ENCODE measurements at places on chromosomes 3 and 15. TPM values are rescaled to one million over a fixed set of nuclear protein-coding genes. Genes with fewer than 3 reads are reported as not detected.

DNA sequence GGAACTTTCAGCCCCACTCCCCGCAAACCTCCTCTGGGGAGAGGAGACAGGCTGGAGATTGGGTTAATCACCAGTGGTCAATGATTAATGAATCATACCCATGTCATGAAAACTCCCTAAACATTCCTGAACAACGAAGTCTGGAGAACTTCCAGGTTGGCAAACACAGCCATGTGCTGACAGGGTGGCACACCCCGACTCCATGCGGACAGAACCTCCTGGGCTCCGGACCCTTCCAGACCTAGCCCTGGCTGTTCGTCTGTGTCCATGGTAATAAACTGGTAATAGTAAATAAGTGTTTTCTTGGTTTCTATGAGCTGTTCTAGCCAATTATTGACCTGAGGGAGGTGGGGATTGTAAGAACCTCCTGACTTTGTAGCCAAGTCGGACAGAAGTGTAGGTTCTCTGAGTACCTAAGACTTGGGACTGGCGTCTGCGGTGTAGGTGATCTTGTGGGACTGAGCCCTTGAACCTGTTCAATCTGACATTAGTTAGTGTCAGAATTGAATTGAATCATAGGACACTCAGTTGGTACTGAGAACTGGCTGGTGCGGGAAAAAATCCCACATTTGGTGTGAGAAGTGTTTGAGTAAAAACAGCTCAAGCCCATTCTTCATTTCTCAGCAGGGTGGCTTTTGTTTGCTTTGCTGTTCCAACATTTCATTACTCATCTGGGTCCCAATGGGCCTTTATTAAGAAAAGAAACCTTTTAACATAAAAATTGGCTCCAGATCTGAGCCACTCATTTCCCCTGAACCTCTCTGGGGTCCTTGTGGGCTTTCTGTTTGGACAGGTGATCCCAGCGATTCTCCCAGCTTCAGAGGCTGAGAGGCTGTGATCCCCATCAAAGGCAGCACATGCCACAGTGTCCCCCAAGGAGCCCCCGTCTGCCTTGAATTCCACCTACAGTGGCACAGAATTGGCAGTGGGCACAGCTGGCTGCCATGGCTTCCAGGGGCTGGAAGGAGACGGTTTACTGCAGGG is 151.0 kb downstream of the TJP1 start:
- H3K36me3 ChIP-seq: no peaks in the 10 kb centered on the region
- no peak overlapping the region for H3K4me3 ChIP-seq
- H3K27me3 ChIP-seq: peaks cover 30% of the 10 kb centered on the region

IL16 gene
- total RNA-seq: 4.2 TPM

- H3K27me3 ChIP-seq: no peaks in the 10 kb centered on the region
- peak overlapping the region; percentile 34 for H3K27ac ChIP-seq
- DNase-seq: peak; percentile 8
- H3K36me3 ChIP-seq: no peaks in the 10 kb centered on the region
- H3K4me3 ChIP-seq: no peak overlapping the region
- H3K4me1 ChIP-seq: no peaks in the 10 kb centered on the region
Measured at GRCh38 chr3:195450731-195451229, 8.0 kb upstream of the ACAP2 start.

GRCh38 chr15:65258375-65259262 is 28.1 kb downstream of the PARP16 start:
- no peak for DNase-seq
- peaks cover 6% of the 10 kb centered on the region for H3K4me1 ChIP-seq
- H3K27ac ChIP-seq: peak overlapping the region; percentile 63
- H3K4me3 ChIP-seq: no peak overlapping the region
- H3K36me3 ChIP-seq: peaks cover 3% of the 10 kb centered on the region
- H3K27me3 ChIP-seq: no peaks in the 10 kb centered on the region

ASB14 gene
- 1.9 TPM for total RNA-seq

DNA sequence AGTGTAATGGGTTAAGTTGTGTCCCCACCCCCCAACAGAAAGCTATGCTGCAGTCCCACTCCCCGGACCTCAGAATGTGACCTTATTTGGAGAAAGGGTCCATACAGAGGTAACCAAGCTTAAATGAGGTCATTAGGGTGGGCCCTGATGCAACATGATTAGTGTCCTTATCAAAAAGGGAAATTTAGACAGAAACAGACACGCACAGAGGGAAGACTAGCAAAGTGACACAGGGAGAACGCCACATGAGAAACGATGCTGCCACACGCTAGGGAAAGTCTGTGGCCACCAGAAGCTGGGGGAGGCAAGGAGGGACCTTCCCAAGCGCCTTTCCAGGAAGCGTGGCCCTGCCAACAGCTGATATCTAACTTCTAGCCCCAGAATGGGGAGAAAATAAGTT is 65.4 kb downstream of the RPN1 start:
- no peaks in the 10 kb centered on the region for H3K36me3 ChIP-seq
- H3K4me3 ChIP-seq: no peak overlapping the region
- H3K27ac ChIP-seq: no peak overlapping the region

CDCP1 gene
- 0.12 TPM for total RNA-seq

GRCh38 chr15:36313021-36313420 is 266.4 kb upstream of the CDIN1 start:
- no peaks in the 10 kb centered on the region for H3K36me3 ChIP-seq
- DNase-seq: no peak
- no peak overlapping the region for H3K4me3 ChIP-seq
- H3K27me3 ChIP-seq: no peaks in the 10 kb centered on the region
- H3K4me1 ChIP-seq: no peaks in the 10 kb centered on the region

RARRES1 gene
- total RNA-seq: 6.2 TPM

FHIT gene
- 5.2 TPM for total RNA-seq

DNA sequence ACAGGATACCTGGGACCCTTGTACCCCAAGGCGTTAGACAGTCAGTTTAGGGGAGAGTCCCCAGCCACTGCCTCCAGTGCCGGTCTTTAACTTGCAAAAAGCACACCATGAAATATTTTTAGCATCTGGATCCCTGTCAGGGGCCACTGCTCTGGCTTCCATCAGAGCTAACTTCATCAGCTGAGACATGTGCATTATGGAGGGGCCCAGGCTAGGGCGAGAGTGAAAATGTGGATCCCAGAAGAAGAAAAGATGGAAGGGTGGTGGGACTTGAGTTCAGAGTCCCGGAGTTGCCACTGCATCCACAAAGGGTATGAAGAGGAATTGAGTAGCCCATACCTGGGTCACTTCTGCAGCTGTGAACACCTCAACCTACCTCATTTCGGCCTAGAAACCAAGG is 23.5 kb upstream of the SPATA12 start:
- DNase-seq: no peak
- no peaks in the 10 kb centered on the region for H3K36me3 ChIP-seq
- H3K27ac ChIP-seq: no peak overlapping the region
- H3K4me1 ChIP-seq: no peaks in the 10 kb centered on the region
- H3K4me3 ChIP-seq: no peak overlapping the region

DNA sequence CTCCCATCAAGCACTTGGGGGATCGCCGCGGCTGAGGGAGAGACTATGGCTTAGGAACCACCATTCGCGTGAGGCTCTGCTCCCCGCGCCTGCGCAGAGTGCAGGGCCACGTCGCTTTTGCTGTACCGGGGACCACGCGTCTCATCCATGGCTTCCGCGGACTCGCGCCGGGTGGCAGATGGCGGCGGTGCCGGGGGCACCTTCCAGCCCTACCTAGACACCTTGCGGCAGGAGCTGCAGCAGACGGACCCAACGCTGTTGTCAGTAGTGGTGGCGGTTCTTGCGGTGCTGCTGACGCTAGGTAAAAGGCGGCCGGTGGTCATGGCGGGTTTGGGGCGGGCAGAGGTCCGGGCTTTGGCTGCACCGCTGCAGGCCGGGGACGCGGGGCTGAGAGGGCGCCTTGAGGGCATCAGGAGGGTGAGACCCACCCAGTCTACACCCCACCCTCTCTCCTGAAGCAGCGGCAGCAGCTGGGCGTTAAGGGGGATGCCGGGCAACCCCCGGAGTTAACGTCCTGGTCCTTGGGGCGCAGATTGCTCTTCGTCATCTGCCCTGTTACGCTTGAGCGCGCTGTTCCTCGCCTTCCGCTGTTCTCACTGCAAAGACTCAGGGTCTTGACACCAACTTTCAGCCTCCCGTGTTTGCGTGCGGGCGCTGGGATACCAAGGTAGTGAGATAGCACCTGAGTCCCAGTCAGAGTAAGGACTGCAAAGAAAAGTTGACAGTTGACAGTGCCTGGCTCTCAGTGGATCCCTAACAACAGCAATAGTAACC is at the start of gene SRPRB:
Gene SRPRB, plus strand, starts transcription at position 114 of the 774 bp plus-strand sequence. Its CDS starts 34 bp downstream, at position 148.
- H3K4me1 ChIP-seq: peaks cover 6% of the 10 kb centered on the region
- peak within 1 kb of the TSS; percentile 83 for H3K4me3 ChIP-seq
- H3K36me3 ChIP-seq: peaks cover 30% of the 10 kb centered on the region
- peak; percentile 93 for DNase-seq

DNA sequence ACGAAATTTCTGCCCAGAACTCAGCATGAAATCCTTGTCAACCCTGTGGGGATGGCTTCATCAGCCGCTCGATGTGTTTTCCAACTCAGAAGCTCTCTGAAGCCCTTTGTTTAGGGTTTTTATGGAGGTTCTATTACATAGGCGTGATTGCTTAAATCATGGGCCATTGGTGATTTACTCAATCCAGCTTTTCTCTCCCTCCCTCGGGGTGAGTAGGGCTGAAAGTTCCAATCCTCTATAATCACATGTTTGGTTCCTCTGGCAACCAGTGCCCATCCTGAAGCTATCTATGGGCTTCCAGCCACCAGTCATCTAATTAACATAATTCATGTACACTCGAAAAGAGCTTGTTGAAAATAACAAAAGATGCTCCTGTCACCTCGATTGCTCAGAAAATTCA is 51.6 kb downstream of the GATM start:
- no peak overlapping the region for H3K27ac ChIP-seq
- H3K27me3 ChIP-seq: no peaks in the 10 kb centered on the region
- H3K4me1 ChIP-seq: no peaks in the 10 kb centered on the region
- no peaks in the 10 kb centered on the region for H3K36me3 ChIP-seq
- H3K4me3 ChIP-seq: no peak overlapping the region

DUOXA2 gene
- total RNA-seq: not detected

PCLAF gene
- total RNA-seq: 1.6 TPM

GRCh38 chr3:164095279-164095678 is 983.0 kb downstream of the SI start:
- H3K4me3 ChIP-seq: no peak overlapping the region
- no peaks in the 10 kb centered on the region for H3K27me3 ChIP-seq
- no peaks in the 10 kb centered on the region for H3K36me3 ChIP-seq
